ENCODE measurements at places on chromosomes 1 and 21.

GRCh38 chr1:207748737-207749528 lies 2.9 kb upstream of the CD46 start:
- DNase-seq, result no peak

DNA sequence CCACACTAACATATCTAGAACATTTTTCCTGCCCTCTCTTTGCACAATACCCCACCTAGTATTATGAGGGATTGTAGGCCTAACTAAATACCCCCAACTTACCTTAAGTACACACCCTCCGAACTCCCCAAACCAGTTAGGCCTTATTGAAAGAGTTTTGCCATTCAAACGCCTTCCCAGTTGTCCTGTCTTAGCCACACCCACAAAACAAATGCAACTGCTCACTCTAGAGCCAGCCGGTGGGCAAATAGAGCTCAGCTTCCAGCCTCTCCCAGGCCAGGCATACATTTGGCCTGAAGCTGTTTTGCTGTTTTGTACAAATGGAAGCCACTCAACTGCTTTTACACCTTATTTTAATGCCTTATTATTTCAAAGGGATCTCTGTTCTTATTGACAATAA lies 224.2 kb upstream of the RUNX1 start:
- DNase-seq, result no peak

GRCh38 chr1:24392982-24393650 lies 20.5 kb downstream of the STPG1 start:
- DNase-seq, result no peak

DNA sequence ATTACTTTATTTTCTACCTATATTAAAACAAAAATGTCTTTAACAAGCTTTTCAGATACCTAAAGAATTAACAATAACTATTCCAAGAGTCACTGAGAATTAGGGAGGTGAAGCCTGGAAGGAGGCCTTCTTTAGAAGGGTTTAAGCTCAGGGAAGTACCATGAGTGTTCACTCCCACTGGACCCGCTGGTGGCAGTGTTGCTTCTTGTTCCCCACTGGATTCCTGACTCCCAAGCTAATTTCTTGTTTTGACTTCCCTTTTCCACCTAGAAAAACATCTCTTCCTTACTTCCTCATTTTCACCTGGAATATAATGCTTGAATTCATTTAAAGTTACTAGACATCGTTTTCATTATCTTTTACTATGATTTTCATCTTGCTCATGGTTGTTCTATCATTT lies 264.2 kb downstream of the HMCN1 start:
- no peak for DNase-seq

DNA sequence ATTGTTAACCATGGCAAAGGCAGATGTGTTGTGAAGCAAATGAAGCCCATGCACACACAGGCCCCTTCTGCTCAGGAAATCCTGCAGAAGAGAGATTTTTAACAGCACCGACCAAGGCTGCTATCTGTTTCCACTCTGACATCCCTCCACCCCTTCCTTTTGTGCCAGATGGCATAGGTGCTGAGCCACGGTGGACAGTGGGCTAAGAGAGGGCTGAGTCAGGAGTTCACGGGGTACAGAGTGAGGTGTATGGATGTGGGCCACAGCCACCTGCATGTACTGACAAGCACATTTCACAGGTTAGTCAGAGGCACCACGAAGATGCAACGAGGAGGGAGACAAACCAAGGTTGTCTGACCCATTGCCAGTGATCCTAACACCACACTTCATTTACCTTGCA lies 9.5 kb downstream of the RSPH1 start:
- DNase-seq, result no peak

- no peak for DNase-seq
Measured at GRCh38 chr21:24259241-24259640, 1348.0 kb downstream of the MRPL39 start.

DNA sequence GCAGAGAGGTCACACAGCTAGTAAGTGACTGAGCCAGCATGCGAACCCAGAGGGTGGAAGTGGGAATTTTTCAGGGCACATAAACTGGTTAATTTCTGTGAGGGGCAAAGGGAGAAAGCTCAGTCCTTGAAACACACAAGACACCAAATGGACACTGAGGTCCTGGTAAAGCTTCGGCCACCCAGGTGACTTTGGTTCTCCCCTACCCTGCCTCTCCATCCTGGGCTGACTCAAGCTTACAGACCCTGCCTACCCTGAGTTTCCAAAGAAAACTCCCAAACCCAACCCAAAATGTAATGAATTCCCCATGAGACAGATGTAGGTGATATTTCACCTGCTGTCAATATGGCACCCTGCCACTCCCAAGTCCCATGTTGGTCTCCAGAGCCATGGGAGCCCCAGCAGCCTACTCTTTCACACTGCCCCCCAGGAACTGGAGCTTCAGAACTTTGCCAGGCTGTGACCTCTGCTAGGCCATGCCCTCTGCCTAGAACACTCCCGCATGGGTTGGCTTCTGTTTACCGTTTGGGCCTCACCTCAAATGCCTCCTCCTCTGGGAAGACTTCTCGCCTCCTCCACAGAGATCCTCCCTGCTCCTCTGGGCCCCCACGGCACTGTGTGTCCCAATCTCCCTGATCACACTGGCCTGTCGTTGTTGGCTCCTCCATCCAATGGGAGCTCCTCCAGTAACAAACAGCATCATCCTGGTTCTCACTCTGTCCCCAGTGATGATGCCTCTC lies 3.7 kb upstream of the LRP8 start:
- DNase-seq, result no peak

- DNase-seq, result no peak
Measured at GRCh38 chr1:52365071-52365745, 797 bp downstream of the CC2D1B start.

Measured in GM12892 (cell line).